Psoas muscle (tissue), 8 donors: ENCODE measurements at places on chromosomes 6 and 20. TPM values are rescaled to one million over a fixed set of nuclear protein-coding genes. Genes with fewer than 3 reads are reported as not detected.

Gene LY6G6C
- total RNA-seq, result not detected

DNA sequence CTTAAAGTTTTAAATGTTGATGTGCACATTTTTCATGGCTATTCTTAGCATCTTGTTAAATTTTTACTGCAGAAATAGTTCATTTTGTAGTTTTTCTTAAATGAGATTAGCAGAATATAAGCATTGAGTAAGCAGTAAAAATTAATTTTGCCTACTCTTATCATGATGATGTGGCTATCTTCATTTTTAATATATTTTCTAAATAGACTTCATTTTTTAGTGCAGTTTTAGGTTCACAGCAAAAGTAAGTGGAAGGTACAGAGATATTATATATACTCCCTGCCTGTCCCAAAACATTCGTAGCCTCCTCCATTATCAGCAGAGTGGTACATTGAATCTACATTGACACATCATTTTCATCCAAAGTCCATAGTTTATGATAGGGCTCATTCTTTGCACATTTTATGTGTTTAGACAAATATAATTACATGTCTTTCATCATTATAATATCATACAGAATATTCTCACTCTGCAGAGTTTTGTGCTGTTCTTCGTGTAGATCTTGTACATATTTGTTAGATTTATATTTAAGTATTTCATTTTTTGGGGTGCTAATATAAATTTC lies 13.7 kb downstream of the STXBP5 start:
- DNase-seq, result no peak

- DNase-seq, result no peak
Measured at GRCh38 chr6:111870051-111870741, 3.1 kb downstream of the FYN start.

Gene LST1
- total RNA-seq, result 5.6 TPM

Gene TPBG
- total RNA-seq, result 1.1 TPM

DNA sequence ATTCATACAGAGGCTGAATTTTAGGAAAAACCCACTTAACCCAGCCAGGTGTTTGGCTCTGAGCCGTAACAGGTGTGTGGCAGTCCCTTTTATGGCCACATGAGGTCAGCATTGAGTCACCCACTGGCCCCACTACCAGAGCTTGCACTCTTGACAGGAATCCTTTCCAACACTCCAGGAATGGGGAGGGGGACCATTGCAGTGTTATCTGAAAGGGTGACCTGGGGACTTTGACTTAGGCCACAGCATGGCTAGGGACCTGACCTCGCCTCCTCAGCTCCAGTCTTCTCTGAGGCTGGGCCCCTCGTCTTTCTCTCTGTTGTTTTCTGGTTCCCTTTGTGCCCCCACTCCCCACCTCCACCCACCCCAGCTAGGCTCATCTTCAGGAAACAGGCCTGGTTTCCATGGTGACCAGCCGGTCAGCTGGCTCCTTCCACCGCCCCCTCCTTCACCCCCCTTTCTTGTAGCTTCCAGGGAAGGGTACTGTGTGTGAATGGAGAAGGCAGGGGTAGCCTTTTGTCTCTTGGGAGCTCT lies 2.1 kb upstream of the TMEM151B start:
- peak; percentile 55 for DNase-seq

Gene OPRL1
- 0.17 TPM for total RNA-seq

DNA sequence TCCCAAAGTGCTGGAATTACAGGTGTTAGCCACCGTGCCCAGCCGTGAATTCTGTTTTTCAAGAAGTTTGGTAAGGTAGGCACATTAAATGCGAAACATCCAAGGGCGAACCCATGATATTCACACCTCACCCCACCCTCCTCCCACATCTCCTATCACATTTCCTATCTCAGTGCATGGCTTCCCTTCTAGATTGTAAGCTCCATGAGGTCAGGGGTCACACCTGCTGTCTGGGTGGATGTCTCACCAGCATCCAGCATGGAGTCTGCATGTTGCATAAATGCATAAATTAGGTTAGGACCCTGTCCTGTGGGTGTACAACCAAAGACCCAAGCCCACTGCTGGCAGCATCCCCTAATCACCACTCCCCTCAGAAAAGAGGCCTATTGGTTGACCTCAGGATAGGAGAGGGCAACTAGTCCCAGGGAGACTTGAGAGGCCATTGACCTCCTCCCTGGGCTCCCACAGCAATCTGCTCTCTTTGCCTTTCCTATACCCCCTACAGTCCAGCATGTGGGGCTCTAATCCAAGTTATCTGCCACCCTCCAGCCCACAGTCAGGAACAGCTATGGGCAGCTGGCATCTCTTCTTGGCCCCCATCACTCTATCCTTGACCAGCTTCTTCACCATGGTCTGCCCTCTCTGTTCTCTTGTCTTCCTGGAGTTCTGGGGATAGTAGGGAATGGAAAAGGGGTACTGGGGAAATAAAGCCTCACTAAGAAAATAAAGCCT lies 4.2 kb downstream of the PRRT1 start:
- no peak for DNase-seq

Gene RIPPLY2
- total RNA-seq, result not detected

GRCh38 chr6:167879612-167880011 lies 52.9 kb downstream of the AFDN start:
- no peak for DNase-seq

GRCh38 chr20:18638768-18639167 lies 50.9 kb downstream of the DTD1 start:
- DNase-seq, result no peak

Gene TBXT
- total RNA-seq, result not detected

DNA sequence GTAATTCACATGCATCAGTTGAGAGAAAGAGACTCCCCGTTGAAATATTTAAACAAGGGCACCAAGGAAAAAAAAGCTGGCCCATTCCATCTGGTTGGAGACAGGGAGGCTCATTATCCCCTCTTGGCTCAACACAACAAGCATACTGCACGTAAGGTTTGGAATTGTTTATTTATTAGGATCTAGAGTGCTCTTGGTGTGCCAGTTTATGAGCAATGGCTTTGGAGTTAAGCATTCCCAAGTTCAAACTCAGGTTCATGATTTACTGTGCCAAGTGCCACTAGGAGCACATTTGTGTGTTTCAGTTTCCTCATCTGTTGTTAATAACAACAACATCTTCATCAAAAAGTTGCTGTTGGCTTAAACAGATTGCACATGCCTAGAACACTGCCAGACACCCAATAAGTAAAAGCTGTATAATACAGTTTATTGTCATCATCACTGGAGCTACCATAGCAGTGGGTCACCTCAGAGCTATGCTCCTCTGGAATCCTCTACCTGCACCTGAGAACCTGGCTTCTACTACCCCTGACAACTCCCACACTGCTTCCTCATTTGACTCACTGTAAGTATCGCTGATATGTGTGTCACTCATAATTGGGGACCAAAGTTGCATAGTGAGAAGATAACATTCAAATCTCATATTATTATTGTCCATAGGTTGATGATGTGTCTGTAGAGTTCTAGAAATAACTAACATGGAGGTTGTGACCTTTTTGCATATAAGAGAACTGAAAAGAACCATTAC lies 5.4 kb downstream of the SLC17A3 start:
- no peak for DNase-seq

- DNase-seq, result no peak
Measured at GRCh38 chr20:11712639-11713160, 205.0 kb upstream of the BTBD3 start.

GRCh38 chr20:33796907-33797544 lies 14.1 kb upstream of the CHMP4B start:
- DNase-seq, result no peak
